ENCODE measurements at places on chromosomes 12 and 14.

- no peak for DNase-seq
Observed at GRCh38 chr12:71134405-71134804, 23.4 kb downstream of the TSPAN8 start.

DNA sequence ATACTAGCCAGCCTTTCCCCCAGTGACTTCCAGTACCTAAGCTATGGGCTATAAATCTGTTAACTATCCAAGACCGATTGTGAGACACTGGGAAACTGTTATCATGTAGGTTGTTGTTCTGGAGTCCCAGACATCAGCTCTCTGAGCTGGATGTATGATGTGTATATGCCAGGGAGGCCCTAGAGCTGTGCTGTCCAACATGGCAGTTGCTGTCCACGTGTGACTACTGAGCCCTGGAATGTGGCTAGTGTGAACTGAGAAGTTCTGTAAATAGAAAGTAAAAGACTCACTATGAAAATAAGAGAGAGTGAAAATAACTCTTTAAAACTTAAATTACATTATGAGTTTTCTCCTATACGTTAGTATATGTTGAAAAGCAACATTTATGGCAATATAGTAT is 755.8 kb upstream of the FBXO33 start:
- DNase-seq, result no peak

GRCh38 chr14:91835197-91835919 is 32.0 kb downstream of the TC2N start:
- DNase-seq, result peak; percentile 3

- no peak for DNase-seq
Observed at GRCh38 chr14:29821242-29821641, 106.4 kb downstream of the PRKD1 start.

DNA sequence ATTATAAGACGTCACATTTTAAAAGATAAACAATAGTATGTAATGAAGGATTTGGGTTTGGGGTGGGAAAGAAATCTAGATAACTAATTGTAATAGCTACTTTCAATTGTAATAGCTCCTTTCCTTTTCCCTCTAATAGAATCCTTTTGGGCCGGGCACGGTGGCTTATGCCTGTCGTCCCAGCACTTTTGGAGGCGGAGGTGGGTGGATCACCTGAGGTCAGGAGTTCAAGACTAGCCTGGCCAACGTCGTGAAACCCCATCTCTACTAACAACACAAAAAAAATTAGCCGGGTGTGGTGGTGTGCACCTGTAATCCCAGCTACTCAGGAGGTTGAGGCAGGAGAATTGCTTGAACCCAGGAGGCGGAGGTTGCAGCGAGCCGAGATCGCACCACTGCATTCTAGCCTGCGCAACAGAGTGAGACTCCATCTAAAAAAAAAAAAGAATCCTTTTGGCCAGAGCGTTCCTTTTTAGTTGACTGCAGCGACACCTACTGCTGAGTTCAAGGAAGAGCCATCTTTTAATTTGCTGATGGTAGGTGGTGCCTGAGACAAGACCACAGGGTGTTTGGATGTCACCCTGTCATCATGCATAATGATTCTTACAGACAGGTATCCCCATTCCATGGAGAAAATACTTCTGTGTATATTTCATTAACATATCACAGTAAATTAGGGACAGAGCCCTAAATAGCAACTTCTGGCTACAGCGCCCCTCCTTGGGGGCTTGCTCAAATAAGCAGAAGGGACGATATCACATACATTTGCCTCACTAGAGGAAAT is 79.5 kb downstream of the ARMH4 start:
- DNase-seq, result peak; percentile 82

GRCh38 chr14:104888489-104889374 is 23.7 kb downstream of the CEP170B start:
- DNase-seq, result no peak

- DNase-seq, result no peak
Observed at GRCh38 chr14:38208618-38209562, 1.2 kb downstream of the SSTR1 start.

GRCh38 chr14:75875958-75876357 is 105.8 kb downstream of the TGFB3 start:
- DNase-seq, result no peak

GRCh38 chr12:92194561-92194960 is 48.9 kb upstream of the BTG1 start:
- no peak for DNase-seq

DNA sequence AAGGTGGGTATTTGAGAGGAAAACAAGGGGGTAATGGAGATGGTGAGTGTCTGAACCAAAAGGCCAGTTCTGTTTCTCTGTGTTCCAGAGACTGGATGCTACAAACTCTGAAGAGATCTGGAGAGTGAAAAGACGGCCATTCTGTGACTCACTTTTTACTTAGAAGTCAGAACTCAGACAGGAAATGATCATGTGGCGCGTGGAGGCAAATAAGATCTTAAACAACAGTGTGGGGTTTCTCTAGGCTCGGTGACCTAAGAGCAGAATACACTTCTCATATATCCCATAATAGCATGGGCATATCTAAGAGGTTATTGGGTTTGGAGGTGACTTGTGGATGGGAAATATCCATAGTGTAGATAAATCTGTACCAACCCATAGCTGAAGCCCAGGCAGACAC is 463.5 kb downstream of the TMEM132D start:
- no peak for DNase-seq

All from NCI-H2227 treated with DMSO at 0.1 percent for 48 hours (cell line).